H9 (cell line): ENCODE measurements at places on chromosomes 13 and 19. TPM values are rescaled to one million over a fixed set of nuclear protein-coding genes. Genes with fewer than 3 reads are reported as not detected.
A peak's percentile ranks its signal among the peaks of the same experiment; 100 is the strongest.

GRCh38 chr13:58869566-58869965 lies 1238.0 kb downstream of the PCDH17 start:
- H3K27me3 ChIP-seq = no peaks in the 10 kb centered on the region
- no peaks in the 10 kb centered on the region; the same call in 1 of the 2 replicates for H3K4me1 ChIP-seq
- no peak overlapping the region for H3K4me3 ChIP-seq
- H3K27ac ChIP-seq = no peak overlapping the region

- H3K27ac ChIP-seq = no peak overlapping the region
- DNase-seq = no peak
Observed at GRCh38 chr13:60139272-60139671, 24.5 kb downstream of the DIAPH3 start.

DNA sequence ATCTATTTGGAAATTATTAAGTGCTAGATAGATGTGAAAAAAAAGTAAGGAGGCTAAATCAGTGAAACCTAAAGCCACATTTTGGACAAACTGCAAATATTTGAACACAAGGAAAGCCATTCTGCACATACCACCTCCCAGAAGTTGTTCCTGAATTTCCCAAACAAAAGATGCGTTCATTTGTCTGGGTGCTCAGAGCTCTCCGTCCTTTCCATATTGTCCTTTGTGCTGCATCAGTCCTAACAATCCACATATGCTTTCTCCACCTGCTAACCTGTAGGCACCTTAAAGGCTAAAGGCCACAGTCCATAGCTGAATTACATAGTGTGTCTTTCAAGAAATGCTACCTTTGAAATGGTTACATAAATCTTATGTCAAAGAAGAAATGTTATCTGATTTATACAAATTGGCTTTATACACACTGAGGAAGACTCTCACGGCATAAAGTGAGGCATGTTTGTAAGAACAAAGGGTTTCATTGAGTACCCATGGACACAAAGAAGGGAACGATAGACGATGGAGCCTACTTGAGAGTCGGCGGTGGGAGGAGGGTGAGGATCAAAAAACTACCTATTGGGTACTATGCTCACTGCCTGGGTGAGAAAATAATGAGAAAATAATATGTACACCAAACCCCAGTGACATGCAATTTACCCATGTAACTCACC lies 182.0 kb downstream of the RGCC start:
- no peaks in the 10 kb centered on the region for H3K27me3 ChIP-seq
- H3K4me3 ChIP-seq = no peak overlapping the region
- no peak overlapping the region for H3K27ac ChIP-seq

DNA sequence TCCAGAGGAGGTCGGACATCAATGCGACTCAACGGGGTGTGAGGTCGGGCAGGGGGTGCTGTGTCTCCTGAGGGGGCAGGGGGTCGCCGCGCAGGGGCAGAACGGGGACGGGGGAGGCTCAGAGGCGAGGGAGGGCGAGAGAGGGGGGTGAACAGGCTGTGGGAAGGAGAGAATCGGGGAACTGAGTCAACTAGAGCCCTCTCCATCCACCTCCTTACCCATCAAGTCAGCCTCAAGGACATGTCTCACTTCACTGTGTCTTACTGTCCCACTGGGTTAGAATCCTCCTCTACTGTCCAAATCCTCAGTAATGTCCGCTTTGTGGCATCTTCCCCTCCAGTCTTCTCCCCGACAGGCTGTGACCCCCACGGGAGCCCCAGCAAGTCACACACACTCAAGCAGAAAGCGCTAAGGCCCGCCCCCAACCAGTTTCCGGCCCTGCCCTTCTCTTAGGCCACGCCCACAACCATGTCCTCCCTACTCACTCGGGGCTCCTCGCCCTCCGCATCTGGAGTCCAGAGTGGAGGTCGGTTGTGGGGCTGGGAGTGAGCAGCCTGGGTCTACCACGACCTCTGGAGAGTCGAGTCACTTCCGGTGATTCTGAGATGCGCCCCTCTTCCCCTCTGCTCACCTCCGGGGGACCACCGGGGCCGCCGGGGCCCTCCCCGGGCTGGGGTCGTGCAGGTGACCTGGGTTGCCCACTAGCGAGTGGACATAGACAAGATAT lies 9.3 kb downstream of the PLEKHA4 start:
- H3K27me3 ChIP-seq = no peaks in the 10 kb centered on the region
- peak; percentile 77 for DNase-seq
- no peak overlapping the region for H3K27ac ChIP-seq
- no peaks in the 10 kb centered on the region; the same call in 2 of the 3 replicates for H3K36me3 ChIP-seq

Gene COMP
- total RNA-seq = 0.15 TPM in 1 of 2 replicates, not detected in the other

GRCh38 chr19:13012690-13013608 lies 17.7 kb downstream of the NFIX start:
- H3K4me3 ChIP-seq = no peak overlapping the region
- no peak overlapping the region for H3K27ac ChIP-seq
- H3K36me3 ChIP-seq = no peaks in the 10 kb centered on the region
- H3K4me1 ChIP-seq = peaks cover 4% of the 10 kb centered on the region; the same call in 1 of the 2 replicates

Gene ADGRE2
- 1.2 and 1.4 TPM in 2 replicates for total RNA-seq

GRCh38 chr19:5179256-5179655 lies 161.4 kb downstream of the PTPRS start:
- H3K4me3 ChIP-seq = no peak overlapping the region
- no peaks in the 10 kb centered on the region for H3K27me3 ChIP-seq
- no peaks in the 10 kb centered on the region for H3K4me1 ChIP-seq

DNA sequence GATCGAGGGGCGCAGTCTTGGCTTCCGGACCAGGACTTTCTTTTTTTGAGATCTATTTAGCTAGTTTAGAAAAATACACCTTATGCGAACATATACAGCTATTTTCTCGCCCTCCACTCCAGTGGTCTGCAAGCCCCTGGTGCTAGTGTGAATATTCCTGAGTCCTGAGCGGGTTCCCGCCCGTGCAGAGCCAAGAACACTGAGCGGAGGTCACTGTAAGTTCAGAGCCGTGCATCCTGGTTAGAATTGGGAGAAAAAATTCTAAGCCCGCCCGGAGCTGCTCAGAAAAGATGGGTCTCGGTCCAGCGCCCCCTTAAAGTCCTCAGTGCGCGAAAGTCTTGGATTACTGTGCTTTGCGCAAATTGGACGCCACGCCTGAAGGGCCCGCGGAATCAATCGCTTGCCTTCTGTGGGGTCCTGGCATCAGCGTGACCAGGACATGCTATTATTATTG lies 117.7 kb downstream of the KCNRG start:
- no peak overlapping the region for H3K27ac ChIP-seq
- no peaks in the 10 kb centered on the region for H3K36me3 ChIP-seq
- no peak for DNase-seq
- H3K4me3 ChIP-seq = peak overlapping the region; percentile 19; the same call in 1 of the 2 replicates
- H3K27me3 ChIP-seq = peaks cover 67% of the 10 kb centered on the region

- DNase-seq = no peak
- no peaks in the 10 kb centered on the region for H3K36me3 ChIP-seq
- H3K27me3 ChIP-seq = no peaks in the 10 kb centered on the region
- H3K27ac ChIP-seq = no peak overlapping the region
Observed at GRCh38 chr19:29400917-29401711, 124.7 kb upstream of the VSTM2B start.

Gene ZNF471
- not detected in 2 replicates for total RNA-seq

- DNase-seq = no peak
- H3K4me3 ChIP-seq = no peak overlapping the region
- H3K36me3 ChIP-seq = peaks cover 15% of the 10 kb centered on the region
- no peaks in the 10 kb centered on the region; the same call in 1 of the 2 replicates for H3K27me3 ChIP-seq
- no peak overlapping the region for H3K27ac ChIP-seq
Observed at GRCh38 chr19:48487948-48488347, 18.8 kb downstream of the CYTH2 start.

DNA sequence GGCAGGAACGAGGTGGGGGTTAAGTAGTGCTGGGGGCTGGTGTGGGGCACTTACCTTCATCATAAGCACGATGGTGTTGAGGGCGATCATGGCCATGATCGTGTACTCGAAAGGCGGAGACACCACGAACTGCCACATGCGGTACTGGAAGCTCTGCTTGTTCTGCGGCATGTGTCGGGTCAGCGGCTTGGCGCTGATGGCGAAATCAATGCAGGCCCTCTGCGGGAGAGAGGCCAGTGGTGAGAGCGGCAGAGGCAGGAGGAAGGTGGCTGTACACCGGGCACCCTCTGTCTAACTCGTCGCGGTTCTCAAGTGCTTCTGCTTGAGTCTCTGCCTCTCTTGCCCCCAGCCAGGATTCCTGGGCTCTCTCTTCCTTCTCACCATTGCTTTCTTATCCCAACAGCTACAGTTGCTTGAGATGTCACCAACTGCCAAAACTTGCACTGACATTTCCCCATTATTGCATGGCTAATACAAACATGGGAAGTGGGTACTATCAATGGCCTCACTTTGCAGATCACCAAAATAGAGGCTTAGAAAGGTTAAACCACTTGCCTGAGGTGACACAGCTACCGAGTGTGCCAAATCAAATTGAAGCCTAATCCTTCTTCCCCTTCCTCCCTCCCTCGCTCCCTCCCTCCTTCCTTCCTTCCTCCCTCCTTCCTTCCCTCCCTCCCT lies 105.0 kb downstream of the IER2 start:
- H3K27me3 ChIP-seq = no peaks in the 10 kb centered on the region
- H3K4me1 ChIP-seq = no peaks in the 10 kb centered on the region
- peaks cover 23% of the 10 kb centered on the region for H3K36me3 ChIP-seq
- no peak overlapping the region for H3K4me3 ChIP-seq

- H3K27me3 ChIP-seq = no peaks in the 10 kb centered on the region
- no peak overlapping the region for H3K4me3 ChIP-seq
- DNase-seq = no peak
- H3K27ac ChIP-seq = no peak overlapping the region
- H3K36me3 ChIP-seq = no peaks in the 10 kb centered on the region
Observed at GRCh38 chr13:85314686-85315085, 484.5 kb downstream of the SLITRK6 start.
